ENCODE measurements at places on chromosomes 5 and 9.

- no peak for DNase-seq
Measured at GRCh38 chr5:2633992-2634391, 117.5 kb downstream of the IRX2 start.

GRCh38 chr5:168833936-168834335 is 254.8 kb upstream of the PANK3 start:
- no peak for DNase-seq

DNA sequence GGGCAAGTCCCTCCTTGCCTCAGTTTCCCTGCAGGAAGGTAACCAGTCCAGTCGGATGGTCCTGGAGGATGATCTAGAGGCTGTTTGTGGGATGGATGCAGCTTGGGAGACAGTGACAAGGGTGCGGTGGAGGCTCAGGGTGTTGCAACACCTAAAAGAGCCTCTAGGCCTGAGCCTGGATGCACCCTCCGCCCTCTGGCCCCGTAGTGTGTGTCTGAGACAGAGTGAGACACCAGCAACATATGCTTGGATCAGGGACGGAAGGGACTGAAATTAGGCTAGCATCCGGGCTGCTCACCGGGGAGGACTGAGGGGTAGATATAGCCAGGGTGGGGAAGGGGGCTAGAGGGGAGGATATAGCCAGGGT is 1.1 kb downstream of the CRAT start:
- DNase-seq = peak; percentile 33

DNA sequence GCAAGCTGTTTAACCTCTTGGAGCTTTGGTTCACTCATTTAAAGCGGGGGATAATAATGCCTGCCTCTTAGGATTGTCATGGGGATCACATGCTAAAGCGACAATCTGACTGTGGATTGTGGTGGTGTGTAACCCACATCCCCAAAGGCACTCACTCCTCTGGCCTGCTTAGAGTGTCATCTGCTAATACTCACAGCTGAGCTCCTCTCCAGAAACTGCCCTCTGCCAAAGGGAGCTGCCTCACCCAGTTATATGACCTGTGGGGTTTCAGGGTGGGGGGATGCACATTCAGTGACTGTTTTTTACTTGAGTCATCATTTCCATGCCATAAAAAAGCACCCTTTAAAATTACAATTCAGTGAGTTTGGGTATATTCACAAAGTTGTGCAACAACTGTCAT is 110.0 kb upstream of the SPOCK1 start:
- no peak for DNase-seq

GRCh38 chr9:20603524-20604268 is 18.6 kb downstream of the MLLT3 start:
- no peak for DNase-seq

DNA sequence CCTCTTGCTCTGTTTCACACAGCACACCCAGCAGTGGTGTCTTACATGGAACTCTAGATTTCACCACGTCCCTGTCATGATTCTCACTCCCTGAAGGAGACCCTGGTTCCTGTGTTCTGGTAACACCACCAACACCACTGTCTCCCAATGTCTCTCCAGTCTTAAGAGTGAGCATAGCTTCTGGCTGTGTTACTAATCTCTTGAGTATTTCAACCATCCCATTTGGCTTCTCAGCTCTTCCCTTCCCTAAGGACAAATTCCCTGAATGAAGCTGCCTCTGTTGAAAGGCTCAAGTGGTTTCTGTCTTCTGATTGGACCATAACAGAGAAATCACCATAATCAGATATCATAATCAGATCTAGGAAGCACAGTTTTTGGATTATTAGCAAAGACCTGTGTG is 311.8 kb downstream of the DNAH5 start:
- no peak for DNase-seq

DNA sequence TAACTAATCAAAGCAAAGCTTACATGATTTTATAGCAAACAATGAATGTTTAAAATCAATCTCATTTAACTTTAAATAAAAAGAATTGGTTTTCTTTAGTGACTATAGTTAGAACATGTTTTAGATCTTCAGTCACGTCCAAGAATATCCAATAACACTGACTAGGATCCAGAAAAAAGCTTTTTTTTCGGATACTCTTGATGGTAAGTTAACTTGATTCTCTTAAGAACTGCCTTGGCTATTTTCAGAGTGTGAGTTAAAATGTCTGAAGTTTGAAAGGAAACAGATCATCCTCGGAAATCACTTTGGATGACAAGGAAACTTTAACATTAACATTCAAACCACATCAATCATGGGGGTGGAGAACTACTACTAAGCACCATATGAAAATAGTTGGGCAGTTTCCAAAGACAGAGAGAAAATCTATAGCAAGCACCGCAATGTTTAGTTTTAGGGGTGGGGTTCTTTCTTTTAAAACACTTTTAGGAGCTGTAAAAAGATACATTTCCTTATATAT is 83.7 kb upstream of the SLC27A6 start:
- DNase-seq = no peak

DNA sequence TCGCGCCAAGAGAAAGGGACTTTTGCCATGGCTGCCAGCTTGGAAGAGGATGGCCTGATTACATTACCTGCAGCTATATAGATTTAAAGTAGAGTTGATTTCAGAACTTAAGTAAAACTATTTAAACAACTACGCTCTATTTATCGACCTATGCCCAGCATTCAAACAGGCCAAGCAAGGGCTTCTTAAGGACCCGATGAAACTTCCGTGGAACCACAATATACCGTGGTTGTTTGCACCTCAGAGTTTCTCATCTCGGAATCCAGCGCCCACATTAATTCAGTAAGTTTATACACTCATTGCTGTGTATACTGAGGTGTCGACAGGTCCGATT is 505 bp upstream of the CDC14B start:
- DNase-seq = no peak

GRCh38 chr9:133506653-133507038 is 18.1 kb downstream of the MYMK start:
- no peak for DNase-seq

- no peak for DNase-seq
Measured at GRCh38 chr9:9170439-9171134, 1371.0 kb upstream of the DMAC1 start.

- DNase-seq = peak; percentile 45
Measured at GRCh38 chr9:106753155-106753671, 109.8 kb upstream of the ZNF462 start.

DNA sequence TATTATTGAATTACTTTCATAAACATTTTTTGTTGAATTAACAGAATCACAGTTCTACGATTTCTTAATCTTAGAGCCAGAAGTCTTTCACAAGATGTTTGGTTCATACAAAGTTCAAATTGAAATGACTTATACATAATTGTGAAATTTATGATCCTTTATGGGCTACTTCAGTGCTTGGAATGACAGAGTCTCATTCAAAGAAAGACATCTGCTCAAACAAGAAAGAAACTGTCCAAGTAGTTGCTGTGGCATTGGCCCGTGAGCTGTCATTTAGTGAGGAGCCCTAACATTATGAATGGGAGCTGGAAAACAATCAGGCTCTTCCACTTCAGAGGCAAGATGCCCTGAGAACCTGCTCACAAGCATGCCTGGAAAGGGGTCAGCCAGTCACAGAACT is 63.4 kb downstream of the AUH start:
- peak; percentile 83 for DNase-seq

GRCh38 chr5:137708796-137709559 is 26.9 kb downstream of the KLHL3 start:
- DNase-seq = no peak

GRCh38 chr5:123125962-123126732 is 37.1 kb downstream of the PRDM6 start:
- DNase-seq = peak; percentile 10

DNA sequence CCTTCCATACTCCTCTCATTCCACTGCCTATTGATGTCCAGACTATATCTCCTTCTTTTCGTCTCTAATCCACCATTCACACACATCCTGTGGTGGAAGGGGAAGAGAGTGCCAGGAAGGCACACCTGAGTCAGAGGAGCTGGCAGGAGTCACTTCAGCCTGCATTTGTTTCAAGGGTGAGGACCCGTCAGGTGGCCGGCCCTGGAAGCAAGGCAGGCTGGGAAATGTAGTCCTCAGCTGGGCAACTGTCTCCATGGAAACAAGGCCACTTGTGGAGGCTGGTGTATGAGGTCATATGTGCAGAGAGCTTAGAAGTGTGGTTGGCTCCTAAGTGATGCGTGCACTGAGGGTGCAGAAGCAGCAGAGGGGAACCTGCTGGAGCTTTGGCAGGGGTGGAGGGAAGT is 278.4 kb downstream of the NSG2 start:
- DNase-seq = no peak

DNA sequence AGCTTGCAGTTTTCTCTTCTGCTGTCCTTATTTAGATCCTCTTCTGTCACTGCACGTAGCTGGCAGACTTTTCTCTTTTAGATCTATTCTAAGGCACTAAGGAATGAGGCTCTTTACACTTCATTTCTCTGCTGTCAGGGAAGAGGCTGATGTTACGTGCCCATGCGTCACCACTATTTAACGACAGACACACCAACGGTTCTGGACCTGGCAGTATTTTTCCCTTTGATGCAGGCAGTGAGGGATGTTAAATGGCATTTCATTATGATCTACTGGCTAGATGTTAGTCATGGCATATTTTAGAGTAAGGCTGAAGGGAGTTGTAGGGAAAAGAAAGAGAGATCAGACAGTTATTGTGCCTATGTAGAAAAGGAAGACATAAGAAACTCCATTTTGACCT is 8.2 kb upstream of the CRHBP start:
- DNase-seq = no peak

DNA sequence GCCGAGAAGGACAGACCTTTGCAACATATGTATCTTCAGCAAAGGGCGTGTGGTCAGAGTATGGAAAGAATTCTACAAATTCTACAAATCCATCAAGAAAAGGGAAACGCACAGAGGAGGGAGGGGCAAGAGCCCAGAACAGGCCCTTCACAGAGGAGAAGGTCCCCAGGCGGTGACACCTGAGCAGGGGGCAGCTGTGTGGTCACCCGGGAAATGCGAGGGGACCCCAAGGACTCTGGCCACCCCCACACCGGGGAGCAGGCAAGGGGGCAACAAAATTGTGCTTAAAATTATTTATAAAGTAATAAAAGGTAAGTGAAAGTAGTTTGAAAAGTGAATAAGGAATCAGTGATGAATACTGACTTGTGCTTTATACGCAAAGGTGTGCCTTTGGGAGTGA is 17.6 kb downstream of the NACC2 start:
- DNase-seq = no peak

DNA sequence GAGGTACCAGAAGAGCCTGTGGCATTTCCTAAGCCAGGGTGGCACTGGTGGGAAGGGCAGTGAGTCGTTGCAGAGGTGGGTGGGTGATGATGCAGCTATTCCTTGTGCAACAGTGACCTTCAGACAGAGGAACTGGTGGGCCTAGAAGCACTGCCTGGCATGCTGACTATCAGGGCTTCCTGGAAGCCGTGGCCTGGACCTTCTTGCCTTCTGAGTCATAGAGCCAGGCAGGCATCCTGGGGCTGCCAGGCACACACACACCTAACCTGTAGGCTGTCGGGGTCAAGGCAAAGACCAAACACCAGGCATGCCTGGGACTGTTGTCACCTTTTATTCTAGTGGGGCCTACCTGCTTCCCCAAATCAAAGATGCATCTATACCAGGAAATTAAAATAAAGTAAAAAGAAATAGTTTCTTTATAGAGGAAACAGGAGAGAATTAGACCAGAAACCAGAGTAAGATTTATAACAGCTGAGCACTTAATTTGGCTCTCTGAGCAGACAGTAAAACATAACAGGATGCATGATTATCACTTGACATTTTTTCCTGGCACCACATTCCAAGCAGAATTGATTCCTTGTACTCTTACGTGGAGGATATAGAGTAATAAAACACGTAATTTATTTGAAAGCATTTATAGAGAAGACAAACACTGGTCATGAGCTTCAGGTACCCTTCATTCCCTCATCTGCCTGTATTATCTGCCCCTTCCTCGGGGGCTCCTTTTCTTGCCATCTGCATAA is 25.1 kb downstream of the NANS start:
- peak; percentile 82 for DNase-seq

- DNase-seq = no peak
Measured at GRCh38 chr5:126603402-126603991, 2.8 kb downstream of the PHAX start.

DNA sequence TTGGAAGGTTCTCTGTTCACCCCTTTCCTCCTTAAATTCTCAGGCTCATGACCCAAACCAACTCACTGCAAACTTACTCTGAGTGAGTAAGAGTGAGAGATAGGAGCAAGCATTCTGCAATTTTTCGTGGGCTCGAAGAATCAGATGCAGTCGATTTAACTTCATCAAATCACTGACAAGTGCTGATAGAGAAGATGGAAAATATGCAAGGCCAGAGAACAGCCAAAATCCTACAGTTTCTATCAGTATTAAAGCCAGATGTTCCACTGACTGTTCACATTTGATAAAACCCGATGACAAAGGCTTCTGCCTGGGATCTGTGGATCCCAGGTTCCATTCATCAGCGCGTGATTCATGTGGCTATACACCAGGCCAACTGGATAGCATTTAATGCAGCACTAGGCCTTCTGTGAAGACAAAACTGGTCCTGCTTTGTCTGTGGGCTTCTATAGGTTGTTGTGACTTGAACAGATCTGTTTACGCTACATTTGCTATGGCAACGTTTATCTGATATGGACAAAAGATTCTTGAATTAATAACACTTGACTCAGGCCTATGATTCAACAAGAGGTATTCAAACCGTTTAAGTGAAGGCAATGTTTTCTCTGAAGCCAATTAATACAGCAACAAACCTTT is 251.2 kb downstream of the NFIB start:
- DNase-seq = no peak

GRCh38 chr9:115250621-115251032 is 132.7 kb upstream of the TNC start:
- DNase-seq = no peak

DNA sequence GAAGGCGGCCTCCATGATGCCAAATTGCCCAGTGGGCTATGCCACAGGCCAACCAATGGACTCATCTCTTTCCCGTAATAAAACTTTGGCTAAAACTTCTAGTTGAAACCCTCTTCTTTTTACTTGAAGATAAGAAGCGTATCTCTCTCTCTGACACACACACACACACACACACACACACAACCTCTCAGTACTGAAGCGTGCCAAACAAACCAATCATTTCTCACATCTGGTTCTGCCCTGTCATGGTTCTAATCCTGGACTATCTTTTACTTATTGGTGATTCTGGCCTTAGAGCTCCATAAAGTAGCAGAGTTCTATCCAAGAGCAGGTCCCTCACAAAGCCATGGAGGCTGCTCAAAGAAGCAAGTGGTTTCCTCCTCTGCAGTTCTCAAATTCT is 64.6 kb downstream of the PTCH1 start:
- no peak for DNase-seq

GRCh38 chr5:125150041-125150669 is 403.7 kb upstream of the ZNF608 start:
- DNase-seq = no peak

DNA sequence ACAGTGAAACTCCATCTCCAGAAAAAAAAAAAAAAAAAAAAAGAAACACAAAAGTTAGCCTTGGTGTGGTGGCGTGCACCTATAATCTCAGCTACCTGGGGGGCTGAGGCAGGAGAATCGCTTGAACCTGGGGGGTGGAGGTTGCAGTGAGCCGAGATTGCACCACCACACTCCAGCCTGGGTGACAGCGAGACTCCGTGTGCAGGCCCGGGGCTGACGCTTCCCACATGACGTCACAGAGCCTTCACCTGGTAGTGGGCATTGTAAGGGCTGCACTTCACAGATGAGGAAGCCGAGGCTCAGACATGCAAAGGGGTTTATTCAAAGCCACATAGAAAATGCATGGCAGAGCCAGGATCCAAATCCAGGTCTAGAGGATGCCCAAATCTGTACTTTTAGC is 114.2 kb downstream of the GAPVD1 start:
- no peak for DNase-seq

GRCh38 chr5:168676501-168676900 is 97.3 kb upstream of the PANK3 start:
- DNase-seq = no peak

GRCh38 chr5:132750471-132751230 is 3.4 kb downstream of the CCNI2 start:
- DNase-seq = no peak
